ENCODE measurements at places on chromosomes 5 and 9.

- no peak for DNase-seq
These were observed 87.1 kb upstream of the PPP1R26 start for GRCh38 chr9:135392511-135392910.

- DNase-seq = no peak
These were observed 160.5 kb downstream of the GOLPH3 start for GRCh38 chr5:32013658-32014057.

DNA sequence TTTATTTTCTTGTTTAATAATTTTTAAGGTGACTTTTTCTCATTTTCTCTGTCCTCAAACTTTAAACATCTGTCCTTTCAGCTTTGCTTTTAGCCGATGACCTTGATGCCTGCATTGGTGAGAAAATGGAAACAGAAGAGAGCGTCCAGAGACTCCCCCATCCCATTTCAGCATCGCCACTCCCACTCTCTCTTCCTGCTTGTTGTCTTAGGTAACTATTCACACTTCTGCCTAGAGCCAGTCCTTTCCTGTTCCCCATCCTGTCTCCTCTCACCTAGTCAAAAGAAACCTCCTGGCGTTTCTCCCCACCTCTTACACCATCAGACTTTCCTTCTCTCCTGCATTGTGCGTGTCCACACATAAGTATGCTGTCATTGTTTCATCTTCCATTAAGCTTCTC, 124.6 kb downstream of the MAST4 start:
- DNase-seq = no peak

- DNase-seq = no peak
These were observed 69.6 kb downstream of the GABBR2 start for GRCh38 chr9:98639133-98639532.

DNA sequence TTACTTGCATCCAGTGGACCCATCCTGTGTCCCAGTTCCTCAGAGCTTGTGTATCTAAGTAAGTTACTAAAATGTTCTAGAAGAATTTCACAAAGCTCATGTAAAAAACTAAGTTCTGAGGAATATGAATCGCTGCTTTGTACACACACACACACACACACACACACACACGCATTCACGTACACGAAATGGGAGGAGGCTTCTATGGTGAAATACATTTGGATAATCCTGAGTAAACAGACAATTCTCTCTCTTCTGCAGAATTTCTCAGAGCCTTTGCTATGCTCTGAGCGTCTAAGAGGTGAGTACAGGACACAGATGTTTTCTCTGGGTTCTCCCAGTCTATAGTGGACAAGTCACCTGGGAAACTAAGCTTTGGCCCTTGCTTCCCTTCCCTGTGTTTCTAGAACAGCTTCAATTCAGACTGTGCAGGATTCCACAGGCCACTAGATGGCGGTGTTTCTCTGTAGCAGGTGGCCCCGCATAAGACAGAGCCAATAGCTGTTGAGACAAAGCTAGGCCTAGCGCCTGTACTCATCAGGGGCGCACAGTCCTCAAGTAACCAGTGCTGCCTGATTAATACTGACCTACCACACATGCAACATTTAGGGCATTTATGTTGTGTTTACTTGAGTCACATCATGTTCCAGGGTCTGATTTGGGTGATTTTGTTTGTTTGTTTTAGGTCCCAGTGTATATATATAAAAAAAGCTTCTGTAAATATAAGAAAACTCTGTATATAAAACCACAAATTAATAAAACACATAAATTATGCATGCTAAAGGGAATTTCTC, 114.8 kb downstream of the LIFR start:
- peak; percentile 94 for DNase-seq

DNA sequence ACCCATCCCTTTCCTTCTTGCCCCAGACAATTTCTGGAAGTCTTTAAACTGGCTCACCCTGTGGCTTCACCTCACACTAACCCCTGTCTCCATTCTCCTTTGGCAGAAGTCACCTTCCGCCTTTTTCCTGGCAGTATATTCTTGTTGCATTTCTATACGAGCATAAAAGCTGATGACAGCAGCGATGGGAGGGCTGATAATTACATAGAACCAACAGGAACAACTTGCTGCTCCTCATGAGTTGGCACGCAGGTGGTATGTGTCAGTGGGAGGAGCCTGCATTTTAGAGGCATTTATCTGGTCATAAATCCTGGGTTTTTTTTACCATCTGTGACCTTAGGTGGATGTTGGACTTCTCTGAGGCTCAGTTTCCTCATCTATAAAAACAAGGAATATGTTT, 61.4 kb upstream of the CKMT2 start:
- DNase-seq = no peak

DNA sequence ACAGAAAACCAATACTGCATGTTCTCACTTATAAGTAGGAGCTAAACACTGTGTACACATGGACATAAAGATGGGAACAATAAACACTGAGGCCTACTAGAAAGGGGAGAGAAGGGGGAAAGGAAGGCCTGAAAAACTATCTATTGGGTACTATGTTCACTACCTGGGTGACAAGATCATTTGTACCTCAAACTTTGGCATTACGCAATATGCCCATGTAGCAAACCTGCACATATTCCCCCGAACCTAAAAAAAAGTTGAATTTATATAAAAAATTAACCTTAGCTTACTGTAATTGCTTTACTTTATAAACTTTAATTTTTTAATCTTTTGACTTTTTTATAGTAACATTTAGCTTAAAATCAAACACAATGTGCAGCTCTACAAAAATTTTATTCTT, 237.6 kb upstream of the ATP10B start:
- DNase-seq = no peak

DNA sequence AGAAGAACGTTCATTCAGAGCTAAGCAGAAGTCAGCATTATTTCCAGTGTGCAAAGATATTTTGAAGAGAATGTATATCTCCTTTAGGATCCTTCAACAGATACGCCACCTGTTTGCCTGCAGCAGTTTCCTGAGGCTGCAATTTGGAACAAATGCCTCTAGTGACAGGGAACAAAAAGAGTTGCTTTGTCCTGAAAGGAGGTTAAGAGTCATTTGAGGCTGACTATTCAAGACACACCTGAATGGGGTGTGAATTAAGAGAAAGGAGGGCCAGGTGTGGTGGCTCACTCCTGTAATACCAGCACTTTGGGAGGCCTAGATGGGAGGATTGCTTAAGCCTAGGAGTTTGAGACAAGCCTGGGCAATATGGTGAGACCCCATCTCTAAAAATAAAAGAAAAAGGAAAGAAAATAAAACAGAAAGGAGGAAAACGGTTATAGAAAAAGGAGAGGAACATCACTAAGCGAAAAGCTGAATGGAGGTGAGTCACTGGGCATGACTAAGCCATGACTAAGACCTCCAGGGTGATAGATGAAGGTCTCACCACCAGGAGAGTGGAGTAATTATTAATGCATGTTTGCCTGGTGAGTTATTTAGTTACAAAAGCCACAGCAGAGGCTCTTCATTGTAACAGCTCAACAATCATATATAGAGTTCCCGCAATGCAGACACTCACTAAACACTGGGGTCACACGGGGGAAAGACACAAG, 255.2 kb upstream of the TNC start:
- DNase-seq = peak; percentile 91

- no peak for DNase-seq
These were observed 111.4 kb downstream of the GABBR2 start for GRCh38 chr9:98597236-98597771.

GRCh38 chr5:91850031-91850430, 466.9 kb upstream of the ARRDC3 start:
- DNase-seq = no peak

GRCh38 chr9:127138444-127138843, 16.0 kb upstream of the ANGPTL2 start:
- no peak for DNase-seq

DNA sequence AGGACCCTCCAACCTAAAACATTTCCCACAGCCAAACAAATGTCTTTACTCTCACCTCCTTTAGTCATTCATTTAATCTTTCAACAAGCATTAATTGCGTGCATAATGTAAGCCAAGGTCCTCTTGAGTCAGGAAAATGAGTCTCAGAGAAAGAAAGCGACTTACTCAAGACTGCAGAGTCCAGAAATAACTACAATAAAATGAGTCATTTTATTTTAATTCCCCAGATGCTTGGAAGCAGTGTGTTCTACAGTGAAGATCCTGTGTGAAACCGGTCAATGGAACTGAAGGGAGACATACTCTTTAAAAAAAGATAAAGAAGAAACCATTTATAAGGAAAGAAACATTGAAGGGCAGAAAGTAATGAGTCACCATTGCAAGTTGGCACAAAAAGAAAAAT, 513.7 kb downstream of the CDK5RAP2 start:
- DNase-seq = peak; percentile 1

- DNase-seq = peak; percentile 90
These were observed 56.2 kb downstream of the PLAC8L1 start for GRCh38 chr5:146048994-146049703.

GRCh38 chr5:54942064-54942778, 43.2 kb downstream of the ESM1 start:
- DNase-seq = peak; percentile 9

- DNase-seq = peak; percentile 71
These were observed 452.1 kb downstream of the EFNA5 start for GRCh38 chr5:107218457-107219193.

DNA sequence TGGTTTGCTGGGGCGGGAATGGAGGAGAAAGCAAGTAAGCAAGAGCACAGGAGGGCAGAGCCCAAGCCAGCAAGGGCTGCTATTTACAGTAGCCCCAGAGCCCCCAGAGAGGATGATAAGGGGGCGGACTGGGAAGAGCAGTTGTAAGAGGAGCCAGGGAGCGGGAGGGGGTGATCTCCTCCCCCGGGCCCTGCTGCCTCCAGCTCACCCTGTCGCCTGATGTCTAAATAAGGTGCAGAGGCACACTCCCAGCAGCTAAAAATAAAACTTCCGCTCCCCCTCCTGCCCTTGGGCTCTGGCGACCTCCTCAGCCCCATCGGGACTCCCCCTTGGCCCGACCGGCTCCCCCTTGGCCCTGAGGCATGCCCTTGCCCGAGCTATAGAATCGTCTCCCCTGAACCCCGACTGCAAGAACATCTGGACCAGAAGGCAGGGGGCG, 14.4 kb upstream of the CCDC69 start:
- DNase-seq = no peak

DNA sequence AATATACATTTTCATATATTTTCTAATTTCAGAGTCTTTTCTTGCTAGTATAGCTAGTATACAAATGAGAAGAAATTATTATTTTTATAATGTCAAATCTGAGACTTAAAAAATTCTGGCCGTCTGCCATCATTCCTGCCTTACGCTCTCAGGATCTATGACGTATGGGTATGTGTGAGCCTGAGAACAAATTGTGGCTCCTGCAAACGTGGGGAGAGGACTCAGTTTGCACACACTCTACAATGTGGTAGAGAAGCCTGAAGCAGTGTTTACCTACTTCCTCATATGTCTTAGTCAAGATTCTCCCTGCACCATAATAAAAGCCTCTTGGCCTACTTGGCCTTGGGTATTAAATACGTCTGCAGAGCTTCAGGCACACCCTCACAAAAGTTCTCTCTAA, 825.4 kb downstream of the SEMA5A start:
- DNase-seq = peak; percentile 43

DNA sequence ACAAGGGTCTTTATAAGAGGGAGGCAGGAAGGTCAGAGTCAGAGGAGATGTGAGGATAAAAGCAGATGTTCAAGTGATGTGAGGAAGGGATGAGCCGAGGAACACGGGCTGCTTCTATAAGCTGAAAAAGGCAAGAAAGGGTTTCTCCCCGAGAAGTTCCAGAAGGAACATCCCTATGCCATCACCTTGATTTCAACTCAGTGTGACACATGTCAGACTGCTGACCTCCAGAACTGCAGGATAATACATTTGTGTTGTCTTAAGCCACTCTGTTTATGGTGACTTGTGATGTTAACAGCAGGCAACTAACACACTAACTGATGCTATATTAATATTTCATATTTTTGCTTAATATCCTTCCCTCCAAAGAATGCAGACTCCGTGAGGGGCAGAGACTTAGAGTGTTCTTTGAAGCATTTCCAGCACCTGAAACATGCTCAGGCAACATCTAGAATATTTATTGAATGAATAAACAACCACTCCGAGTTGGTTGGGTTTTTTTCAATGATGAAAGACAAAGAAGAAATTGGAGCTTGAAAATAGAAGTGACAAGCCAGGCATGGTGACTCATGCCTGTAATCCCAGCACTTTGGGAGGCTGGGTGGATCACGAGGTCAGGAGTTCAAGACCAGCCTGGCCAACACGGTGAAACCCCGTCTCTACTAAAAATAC, 77.6 kb upstream of the ADRA1B start:
- DNase-seq = no peak

DNA sequence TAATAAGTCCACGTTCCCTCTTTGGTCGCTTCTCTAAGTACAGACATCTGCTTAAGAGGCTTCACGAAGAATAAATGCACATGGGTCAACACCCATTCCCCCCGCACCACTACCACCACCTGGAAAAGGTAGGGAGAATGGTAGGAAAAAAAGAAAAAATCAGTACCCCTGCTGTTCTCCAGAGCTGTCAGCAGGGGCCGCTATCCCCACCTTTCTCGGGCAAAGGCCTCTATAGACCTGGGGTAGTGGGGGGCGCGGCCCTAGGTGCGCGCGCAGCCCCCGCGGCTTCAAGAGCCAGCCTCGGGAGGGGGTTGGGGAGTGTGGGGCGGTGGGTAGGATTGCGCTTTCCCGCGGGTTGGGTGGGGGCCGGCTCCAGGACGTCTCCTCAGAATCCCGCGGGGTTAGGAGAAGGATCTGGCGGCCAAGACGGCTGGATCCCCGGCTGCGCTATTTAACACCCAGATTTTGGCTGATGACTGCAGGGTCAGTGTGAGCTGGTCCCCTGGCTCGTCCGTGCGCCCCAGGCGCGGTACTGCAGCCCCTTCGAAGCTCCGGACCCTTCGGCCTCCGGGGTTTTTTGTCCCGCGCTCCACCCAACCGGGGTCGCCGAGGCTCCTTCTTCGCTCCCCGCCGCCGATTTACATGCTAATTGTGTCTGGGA, 1.6 kb upstream of the SEMA6A start:
- peak; percentile 37 for DNase-seq

DNA sequence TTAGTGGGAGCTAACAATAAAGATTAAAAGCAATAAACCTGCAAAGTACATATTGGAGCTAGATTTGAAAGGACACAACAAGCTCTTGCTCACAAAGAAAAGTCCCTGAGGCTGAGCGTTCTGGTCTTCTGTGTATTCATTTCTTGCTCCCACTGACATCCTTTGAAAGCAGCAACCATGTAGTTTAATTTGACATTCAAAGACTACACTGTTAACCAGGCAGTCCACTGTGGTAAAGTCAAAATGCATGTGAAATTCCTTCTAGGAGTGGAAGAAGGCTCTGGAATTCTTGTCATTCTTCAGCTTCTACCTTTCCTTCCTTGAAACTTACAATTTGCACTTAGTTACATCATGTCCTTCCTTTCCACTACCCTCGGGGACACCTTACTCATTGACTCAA, 480.7 kb downstream of the CSNK1G3 start:
- no peak for DNase-seq

DNA sequence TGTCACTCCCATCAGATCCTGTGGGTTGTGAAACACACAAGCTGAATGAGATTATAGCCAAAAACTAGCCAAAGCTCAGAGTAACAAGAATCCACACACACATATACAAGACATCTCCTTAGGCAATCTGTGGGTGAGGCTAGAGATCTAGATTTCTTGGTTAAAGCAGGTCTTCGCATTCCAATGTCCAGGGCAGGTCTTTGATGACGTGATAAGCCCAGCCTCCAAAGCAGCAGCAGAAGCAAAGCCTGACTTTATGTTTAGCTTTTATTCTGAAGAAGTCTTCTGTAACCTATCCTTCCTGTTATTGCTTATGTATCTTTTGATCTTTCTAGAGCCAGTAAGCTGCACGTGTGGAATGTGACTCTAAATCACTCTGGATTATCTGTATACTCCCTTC, 199.1 kb upstream of the SLC30A5 start:
- DNase-seq = no peak

- DNase-seq = peak; percentile 35
These were observed 152.1 kb downstream of the UNC13B start for GRCh38 chr9:35313916-35314315.

- no peak for DNase-seq
These were observed 24.7 kb downstream of the WWC1 start for GRCh38 chr5:168316139-168316578.

Data from fibroblast of the aortic adventitia (primary cell).